Stimulated activated CD8-positive, alpha-beta memory T cell treated with anti-CD3 and anti-CD28 coated beads, Interleukin-7, amount 100 ng/mL, for 4 hours (primary cell): ENCODE measurements at places on chromosomes 3 and 15.

DNA sequence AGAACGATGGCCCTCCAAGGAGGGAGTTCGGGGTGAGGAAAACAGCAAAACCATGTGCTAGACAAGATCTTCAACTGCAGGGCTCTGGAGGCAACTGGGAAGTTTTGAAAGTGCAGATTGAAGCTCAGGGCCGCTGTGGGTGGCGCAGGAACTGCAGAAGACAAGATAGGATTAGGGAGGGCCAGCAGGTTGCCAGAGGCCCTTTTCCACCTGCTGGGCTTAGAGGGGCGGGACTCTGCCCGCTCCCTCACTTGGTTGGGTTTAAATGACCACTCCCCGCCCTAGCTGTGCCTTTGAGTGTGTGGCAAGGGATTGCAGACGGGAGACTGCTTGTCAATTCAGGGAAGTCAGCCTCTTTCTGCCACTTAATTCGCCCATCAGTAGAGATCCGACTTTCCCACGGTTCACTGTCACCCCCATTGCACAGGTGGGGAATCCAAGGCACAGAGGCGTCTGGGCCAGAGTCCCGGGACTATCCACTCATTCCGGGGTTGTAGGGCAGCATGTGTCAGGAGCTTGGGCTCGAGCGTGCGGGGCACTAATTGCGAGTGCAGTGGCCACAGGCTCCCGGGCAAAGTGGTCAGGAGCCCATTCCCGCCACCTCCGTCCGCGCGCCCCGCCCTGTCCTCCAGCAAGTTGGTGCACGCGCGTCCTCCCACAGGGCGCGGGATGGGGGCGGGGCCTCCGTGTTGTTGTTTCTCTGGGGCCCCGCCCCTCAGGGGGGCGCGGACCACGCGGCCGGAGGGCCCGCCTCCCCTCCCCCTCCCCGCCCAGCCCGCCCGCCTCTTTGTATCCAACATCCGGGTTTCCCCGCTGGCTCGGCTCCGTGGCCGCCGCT is at the start of gene ACVR2B:
TSS of gene ACVR2B (plus strand) at position 816 of the 838 bp plus-strand sequence. CDS start 433 bp downstream, outside the sequence.
- peak; percentile 41 for DNase-seq

GRCh38 chr3:15660055-15660935 is 58.8 kb downstream of the BTD start:
- no peak for DNase-seq

DNA sequence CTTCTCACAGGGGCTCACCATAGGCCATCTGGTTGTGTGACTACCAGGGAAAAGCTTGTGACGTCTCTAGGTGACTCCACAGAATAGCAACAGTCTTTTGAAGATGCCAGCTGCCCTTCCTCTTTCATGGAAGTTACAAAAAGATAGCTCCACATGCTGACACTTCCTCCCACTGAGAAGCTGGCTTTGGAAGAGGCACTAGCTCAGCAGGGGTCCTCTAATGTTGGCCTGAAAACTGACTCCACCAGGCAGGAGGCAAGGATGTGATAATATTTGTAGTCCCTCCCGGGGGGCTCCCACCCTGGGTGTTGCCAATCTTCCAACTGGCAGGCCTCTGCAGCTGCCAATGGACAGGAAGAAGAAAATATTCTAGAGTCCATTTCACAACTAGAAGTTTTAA is 343.5 kb downstream of the NEK10 start:
- DNase-seq = no peak

GRCh38 chr3:116561529-116561928 is 116.2 kb upstream of the LSAMP start:
- no peak for DNase-seq

DNA sequence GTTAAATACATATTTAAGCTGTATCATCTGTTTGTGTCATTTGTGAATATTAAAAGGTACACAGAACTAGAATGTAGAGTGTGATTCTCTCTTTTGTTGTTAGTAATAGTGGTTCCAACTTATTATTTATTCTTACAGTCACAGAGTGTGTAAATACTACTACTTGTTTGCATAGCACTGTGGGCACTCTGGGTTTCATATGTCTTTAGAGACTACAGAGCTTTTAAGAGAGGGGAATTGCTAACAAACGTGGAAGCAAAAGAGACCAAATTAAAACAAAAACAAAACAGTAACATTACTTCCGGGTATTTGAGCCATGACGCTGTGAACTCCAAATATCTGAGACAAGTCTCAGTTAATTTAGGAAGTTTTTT is 828.0 kb upstream of the DPPA4 start:
- DNase-seq = no peak
